ENCODE measurements at places on chromosomes 16 and 17.

GRCh38 chr16:11159282-11159681 is 96.7 kb downstream of the SOCS1 start:
- DNase-seq: no peak

GRCh38 chr16:57621521-57622271 is 6.7 kb upstream of the ADGRG1 start:
- no peak for DNase-seq

- no peak for DNase-seq
Measured at GRCh38 chr17:38451840-38452529, 23.7 kb downstream of the ARHGAP23 start.

DNA sequence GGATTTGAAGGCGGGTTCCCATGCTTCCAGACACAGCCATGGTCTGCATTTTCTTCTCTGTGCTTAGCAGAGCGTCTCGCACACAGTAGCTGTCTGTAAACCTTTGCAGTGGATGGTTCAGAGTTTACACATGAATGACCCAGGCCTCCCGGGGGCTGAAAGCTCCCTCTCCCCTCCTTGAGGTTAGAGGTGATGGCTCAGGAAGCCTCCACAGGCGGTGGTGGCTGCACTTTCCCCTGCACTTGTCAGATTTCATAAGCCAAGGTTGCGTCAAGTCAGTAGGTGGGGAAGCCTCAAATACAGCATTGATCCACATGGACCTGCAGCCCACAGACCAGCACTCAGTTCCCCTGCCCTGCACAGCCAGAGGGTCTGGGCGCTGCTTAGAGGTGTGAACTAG is 211.9 kb downstream of the KATNIP start:
- no peak for DNase-seq

DNA sequence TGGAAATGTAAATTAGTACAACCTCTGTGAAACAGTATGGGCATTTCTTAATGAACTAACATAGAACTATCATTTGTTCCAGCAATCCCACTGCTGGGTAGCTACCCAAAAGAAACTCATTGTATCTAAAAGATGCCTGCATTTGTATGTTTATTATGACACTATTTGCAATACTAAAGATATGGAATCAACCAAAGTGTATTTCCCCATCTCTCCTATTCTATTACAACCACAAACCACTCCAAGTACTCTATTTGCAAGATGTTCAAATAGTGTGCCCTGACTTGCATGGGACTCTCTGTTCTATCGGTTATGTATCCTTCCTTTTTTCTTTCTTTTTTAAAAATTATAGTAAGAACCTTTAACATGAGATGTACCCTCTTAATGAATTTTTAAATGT is 845.2 kb downstream of the CDH11 start:
- no peak for DNase-seq

- DNase-seq: no peak
Measured at GRCh38 chr17:58944166-58944565, 162.5 kb downstream of the TRIM37 start.

DNA sequence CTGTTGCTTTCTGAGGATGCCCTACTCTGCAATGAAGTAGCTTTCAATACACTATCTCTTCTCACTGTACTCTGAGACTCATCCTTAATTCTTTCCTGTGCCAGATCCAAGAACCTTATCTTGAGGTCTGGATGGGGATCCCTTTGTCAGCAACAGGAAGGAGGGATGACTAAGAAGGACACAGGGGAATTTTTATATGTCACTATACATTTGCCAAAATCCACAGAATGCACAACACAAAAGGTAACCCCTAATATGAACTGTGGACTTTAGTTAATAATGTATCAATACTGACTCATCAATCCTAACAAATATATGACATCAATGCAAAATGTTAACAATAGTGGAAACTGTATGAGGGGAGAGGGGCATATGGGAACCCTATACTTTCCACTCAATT is 4.7 kb upstream of the RBBP6 start:
- no peak for DNase-seq

All from activated naive CD4-positive, alpha-beta T cell (primary cell).